ENCODE measurements at places on chromosomes 4 and X.

- no peak for DNase-seq
Observed at GRCh38 chr4:6781561-6781960, 966 bp upstream of the KIAA0232 start.

DNA sequence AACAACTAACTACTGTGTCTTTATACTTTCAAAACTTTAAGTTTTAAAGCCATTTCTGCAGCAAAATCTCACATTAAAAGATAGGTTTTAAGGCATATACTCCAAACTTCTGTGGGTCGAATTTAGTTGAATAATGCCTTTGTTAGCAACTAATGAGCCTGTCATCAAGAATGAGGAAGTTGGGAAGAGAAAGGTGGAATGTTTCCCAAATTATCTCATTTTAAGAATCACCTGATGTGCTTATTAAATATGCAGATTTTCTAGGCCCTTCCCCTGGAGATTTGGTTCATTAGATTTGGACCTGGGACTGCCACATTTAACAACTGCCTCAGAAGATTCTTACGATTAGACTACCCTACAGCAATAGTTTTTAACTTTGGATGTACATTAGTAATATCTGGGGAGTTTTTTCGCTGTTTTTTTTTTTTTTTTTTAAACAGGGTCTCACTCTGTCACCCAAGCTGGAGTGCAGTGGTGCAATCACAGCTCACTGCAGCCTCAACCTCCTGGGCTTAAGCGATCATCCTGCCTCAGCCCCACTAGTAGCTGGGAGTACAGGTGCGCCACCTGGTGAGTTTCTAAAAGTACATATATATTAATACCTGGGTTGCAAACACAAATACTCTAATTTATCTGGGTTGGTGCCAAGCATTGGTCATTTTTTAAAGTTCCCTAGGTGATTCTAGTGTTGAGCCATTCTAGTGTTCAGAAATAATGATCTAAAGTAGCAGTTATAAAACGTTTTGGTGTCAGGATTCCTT is 16.1 kb upstream of the TASL start:
- no peak for DNase-seq

DNA sequence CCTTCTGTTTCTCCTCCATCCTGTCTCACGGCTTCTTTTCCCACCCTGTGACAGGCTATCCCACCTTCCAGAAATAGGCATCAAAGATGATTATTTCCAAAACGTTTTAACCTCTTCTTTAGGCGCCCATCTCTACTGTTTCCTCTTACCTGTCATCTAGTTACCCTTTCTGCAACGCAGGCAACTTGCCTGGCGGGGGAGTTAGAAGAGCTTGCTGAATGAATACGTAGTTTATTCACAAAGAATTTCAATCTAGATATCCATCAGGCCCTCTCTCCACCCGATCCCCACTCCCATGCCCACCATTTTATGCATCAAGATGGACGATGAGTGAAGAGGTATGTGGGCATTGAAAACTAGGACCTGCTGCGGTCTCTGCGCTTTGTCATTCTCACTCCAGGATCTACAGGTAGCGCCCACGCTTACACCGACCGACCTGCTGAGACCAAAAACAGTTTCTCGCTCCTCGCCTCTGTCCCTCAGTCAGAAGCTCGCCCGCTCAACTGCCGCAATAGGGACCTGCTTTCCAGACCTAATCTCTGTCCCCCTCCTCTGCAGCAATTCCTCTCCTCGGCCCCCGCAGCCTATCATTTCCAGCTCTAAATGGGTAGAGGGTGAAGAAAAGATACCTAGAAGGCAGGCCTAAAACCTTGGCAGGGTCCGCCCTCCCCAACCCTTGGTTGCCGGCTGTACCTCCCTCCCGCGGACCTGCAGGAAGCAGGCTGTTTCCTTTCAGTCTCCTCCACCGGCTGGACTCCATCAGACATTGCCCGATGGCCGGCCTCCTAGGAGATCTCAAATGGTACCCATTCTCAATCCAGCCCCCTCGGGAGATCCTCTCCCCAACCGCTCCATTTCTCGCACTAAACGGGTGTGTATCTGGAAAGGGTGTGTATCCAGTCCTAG is 624 bp downstream of the BEX5 start:
- no peak for DNase-seq

DNA sequence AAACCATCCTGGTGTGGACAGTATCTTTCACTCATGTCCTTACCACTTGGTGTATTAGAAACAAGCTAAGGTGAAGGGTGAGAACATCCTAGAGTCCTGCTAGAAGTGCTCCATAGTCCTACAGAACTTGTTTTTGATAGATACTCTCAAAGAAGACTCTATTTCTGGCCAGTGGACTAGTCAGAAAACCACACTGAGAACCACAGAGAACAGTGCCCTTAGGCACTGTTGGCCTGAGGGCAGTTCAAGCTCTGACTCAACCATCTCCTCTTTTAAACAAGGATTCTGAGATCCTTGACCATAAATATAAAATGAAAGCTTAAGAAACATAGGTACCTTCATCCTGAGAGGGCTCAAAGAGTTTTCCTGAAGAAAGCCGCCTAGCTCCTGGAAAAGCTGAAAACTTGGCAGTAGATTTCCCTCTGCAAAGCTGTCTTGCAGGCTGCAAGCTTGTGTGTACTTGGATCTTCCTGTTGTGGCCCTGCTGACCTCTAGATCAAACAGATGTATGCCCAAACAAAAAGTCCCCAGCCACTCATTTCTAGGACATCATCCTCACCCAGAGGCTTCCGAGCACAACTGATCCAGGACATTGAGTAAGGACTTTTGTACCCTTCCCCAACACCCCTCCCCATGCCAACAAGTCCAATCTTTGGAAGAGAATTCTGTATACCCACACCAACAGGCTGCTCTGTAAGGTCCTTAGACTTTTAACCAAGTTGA is 111.6 kb upstream of the CXCL13 start:
- no peak for DNase-seq

DNA sequence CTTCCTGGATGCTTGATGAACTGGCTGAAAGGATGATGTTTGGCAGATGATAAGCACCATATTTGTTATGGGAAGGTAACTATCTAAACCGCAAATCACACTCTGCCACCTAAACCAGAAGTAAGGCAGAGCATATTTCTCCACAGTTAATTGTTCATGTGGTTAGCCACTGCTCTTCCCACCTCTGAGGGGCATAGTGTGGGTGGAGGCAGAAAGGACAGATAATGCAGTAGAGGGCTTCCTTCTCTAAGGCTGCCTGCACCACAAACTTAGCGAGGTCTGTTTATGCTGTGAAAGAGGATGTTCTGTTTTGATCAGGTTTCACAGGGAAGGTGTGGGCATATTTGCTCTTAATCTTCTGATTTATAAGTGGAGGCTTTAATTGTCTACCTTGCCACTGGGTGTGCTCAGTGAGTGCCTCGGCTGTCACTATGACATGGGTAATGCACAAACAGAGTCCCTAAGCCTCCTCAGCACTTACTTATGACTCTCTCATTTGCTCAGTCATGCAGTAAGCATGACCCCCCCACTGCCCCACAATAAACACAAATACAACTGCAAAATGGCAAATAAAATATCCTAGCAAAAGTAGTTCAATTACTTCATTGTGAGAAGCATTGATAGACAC is 401.0 kb downstream of the TMA16 start:
- DNase-seq = no peak

DNA sequence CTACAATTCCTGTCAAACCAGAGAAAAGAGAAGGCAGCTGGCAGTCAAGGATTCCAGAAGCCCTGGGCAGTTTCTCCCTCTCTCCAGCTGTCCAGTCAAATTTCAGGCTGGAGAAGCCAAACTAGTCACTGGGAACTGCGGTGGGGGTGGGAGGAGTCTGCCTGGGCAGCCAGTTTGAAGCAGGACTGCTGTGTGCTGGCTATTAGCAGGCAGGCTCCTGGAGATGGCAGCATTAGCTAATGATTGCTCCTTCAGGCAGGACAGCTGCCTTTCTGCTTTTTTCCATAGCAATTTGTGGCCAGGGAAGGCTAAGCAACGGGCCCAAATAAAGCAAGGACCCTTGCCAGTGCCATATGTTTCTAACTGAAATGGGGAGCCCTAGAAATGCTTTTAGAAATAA is 44.7 kb upstream of the FGF13 start:
- DNase-seq = no peak

DNA sequence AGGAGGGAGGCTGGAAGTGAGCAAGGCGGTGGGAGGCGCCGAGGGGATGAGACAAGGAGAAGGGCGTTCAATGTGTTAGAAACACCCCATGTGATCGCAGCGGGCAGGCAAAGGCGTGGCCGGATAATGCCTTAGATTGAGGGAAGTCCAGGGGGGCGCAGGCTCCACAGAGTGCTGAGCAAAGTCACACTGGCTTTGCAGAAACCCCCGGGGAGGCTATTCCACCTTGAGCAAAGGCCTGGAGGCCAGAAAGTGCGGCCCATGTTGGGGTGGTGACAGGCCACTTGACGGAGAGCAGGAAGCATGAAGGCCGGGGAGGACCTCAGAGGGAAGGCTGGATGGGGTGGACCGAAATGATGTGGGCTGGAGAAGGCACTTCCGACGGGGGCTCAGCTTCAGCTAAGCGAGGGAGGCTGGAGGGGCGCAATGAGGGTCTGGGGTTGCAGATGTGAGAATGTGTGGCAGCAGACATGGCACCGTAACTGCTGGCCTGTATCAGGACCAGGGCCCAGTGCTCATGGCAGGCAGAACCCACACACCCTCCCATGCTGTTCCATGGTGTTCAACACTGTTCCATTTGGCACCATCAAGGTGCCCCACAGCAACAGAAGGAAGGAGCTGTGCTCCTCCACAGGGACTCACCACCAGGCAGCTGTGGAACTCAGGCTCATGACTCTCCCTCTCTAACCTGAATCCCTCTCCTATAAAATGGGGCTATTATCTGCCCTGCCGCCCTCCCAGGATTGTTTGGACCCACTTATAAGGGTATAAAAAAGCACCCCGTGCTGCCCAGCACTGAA is 50.3 kb downstream of the HMX1 start:
- DNase-seq = no peak

DNA sequence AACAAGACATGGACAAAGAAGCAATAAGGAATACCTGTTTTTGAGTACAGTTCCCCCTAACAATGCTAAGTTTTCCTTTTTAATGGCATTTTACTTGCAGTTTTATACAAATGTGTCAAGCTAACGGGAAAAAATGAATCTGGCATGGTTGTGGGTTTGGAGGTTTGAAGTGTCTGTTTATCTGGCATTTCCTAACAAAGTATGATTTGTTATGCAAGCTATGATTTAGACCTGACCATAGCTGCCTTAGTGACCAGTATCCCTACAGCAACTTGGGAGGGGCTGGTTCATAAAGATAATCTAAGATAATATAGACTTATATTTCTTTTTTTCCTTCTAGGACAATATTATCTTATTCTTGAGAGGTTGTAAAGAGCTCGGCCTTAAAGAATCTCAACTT is 60.6 kb downstream of the LIMCH1 start:
- DNase-seq = no peak

GRCh38 chr4:182874304-182874751 is 42.9 kb downstream of the DCTD start:
- no peak for DNase-seq

GRCh38 chr4:151833174-151833573 is 72.4 kb upstream of the GATB start:
- DNase-seq = no peak

DNA sequence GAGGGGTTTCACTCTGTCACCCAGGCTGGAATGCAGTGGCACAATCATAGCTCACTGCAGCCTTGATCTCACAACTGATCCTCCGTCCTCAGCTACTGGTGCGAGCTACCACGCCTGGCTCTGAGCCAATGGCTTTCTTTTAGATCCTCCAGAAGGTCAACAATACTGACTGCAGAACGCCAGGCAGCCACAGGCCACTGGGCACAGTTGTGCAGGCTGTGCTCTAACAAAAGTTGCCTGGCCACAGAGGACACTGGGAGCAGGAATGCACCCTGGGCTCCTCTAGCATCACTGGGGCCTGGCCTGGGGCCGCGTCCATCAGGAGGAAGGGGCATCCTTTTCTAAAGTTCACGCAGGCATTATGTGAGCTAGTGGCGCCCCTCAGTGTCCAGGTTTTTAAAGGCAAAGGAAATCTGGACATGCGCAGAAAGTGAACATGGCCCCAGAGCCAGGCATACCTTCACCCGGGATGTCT is 14.9 kb upstream of the PORCN start:
- no peak for DNase-seq

GRCh38 chr4:81421346-81422218 is 50.1 kb downstream of the RASGEF1B start:
- DNase-seq = no peak

- DNase-seq = no peak
Observed at GRCh38 chr4:39415678-39416283, 9.1 kb downstream of the KLB start.

DNA sequence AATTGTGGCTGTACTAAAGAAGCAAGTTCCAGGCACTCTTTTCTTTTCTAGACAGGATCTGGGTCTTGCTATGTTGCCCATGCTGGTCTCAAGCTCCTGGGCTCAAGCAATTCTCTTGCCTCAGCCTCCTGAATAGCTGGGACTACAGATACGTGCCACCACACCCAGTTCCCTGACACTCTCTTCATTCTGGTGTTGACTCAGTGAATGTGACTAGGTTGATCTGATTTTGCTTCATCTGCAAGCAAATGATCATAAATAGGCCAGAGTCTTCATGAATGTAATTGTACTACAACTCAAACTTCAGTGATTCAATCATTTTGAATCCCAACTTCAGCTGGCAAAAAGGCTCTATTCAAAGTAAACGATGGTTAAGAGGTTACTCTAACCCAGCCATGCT is 78.5 kb downstream of the APBB2 start:
- DNase-seq = no peak

GRCh38 chrX:40174001-40174853 is 76.5 kb upstream of the BCOR start:
- DNase-seq = no peak

- DNase-seq = no peak
Observed at GRCh38 chrX:110316351-110317060, 1.4 kb downstream of the AMMECR1 start.

GRCh38 chr4:140098455-140099160 is 55.4 kb downstream of the MAML3 start:
- no peak for DNase-seq

DNA sequence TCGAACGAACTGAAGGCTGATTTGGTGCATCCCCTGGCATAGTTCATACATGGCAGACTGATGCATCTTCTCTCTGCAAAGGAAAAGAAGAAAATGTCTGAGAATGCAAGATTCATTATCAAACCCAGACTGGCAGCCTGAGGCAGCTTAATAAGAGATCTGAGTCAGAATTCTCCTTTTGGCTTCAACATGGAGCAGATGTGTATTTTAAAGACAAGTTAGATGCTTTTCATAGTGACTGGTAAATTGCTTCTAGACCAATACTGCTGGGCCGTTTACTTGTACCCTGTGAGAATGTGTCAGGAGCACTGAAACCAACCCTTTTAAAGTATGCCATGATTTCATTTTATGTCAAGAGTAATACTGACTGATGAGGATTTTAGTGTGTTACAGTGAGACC is 322.0 kb downstream of the NR3C2 start:
- no peak for DNase-seq

- DNase-seq = no peak
Observed at GRCh38 chr4:145177906-145178538, 2.4 kb downstream of the OTUD4 start.

GRCh38 chr4:149796381-149796780 is 19.3 kb downstream of the IQCM start:
- no peak for DNase-seq

- no peak for DNase-seq
Observed at GRCh38 chrX:11585174-11585573, 80.5 kb downstream of the ARHGAP6 start.
